ENCODE measurements at places on chromosomes 16 and 17. TPM values are rescaled to one million over a fixed set of nuclear protein-coding genes. Genes with fewer than 3 reads are reported as not detected.
A peak's percentile ranks its signal among the peaks of the same experiment; 100 is the strongest.

GRCh38 chr16:84116720-84117493, at the start of gene MBTPS1:
TSS of gene MBTPS1 (minus strand) at chr16:84116942. CDS start at chr16:84101783, 15,159 bp downstream.
- DNase-seq: peak; percentile 99

SOST gene
- not detected for total RNA-seq

C16orf96 gene
- not detected for total RNA-seq

- DNase-seq: no peak
These were observed 25.0 kb downstream of the PPL start for GRCh38 chr16:4911970-4912386.

DNA sequence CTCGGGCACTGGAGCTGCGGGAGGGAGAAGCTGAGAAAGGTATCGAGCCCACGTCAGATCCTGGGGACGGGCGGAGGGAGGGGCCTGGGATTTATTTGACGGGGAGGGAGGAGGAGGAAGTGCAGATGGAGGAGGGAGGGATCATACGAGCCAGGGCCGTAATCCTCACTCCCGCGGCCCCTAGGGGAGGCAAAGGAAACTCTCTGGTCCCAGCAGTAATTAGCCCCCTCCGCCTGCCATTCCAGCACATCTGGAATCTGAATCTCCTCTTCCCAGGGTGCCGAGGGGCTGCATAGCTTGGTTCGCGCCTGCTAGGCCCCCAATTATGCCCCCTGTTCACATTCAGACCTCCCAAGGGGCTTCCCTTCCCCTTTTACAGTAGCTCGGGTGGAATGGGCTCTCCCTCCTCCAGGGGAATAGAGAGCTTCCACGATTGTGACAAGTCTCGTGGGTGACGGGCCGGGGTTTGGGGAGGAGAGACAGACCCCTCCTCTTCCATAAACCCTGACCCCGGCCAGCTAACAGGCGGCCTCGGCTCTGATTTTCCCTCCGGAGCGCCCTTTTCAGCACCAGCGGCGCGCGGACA, at the start of gene SEZ6L2:
SEZ6L2 (minus strand) TSS at position 35 of the 586 bp plus-strand sequence. CDS start 531 bp downstream, outside the sequence.
- peak; percentile 86 for DNase-seq

DNA sequence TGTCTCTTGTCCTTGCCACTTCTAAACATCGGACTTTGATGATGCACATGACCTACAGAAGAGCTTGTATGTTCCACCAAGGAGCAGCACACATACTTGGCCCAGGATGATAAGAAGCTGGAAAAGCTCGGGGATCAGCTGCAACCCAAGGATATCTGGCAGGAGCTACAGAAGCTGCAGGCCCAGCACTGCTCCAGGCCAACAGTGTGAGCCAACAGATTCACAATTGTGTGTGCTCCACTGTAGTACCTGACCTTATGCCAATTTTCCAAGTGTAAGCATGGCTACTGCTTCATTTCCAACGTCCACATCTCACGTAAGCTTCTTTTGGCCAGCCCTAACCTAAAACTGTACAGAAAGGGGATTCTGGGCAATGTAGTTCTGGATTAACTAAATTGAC, 83.4 kb downstream of the COX10 start:
- DNase-seq: no peak

- peak; percentile 81 for DNase-seq
These were observed 30.1 kb downstream of the PGS1 start for GRCh38 chr17:78408476-78409050.

DNA sequence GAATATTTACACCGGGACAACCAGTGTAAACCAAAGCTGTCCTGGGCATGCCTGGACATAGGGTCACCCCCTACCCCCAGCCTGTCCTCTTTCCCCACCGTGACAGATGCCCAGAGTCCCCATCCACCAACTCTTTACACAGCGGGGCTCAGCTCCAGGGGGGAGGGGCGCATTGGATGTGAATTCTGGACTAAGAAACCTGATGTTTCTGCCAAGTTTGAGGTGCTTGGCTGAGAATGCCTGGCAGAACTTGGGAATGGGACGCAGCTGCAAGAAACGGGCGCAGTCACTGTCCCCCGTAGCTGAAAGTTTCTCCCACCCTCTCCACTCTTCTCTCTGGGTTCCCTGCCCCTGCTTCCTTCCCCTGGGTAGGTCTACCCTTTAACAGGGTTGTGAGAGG, 68.0 kb upstream of the CDC42EP4 start:
- no peak for DNase-seq

DNA sequence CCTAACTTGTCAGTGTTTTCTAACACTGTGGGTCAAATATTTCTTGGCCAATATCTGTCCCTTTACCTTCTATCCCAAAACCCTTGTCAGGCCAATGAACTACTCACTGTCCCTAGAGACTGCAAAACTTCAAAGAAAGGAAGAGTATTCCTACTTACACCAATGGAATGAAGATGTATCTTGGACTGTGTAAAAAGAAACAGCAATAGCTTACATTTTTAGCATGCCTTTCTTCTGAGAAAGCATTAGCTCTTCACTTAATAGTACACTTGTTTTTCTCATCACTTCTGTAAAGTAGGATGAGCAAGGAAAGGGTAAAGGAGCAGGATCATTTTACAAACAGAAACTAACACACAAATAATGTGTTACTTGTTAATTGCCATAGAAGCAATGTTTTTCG, 73.9 kb downstream of the STH start:
- DNase-seq: no peak

DNA sequence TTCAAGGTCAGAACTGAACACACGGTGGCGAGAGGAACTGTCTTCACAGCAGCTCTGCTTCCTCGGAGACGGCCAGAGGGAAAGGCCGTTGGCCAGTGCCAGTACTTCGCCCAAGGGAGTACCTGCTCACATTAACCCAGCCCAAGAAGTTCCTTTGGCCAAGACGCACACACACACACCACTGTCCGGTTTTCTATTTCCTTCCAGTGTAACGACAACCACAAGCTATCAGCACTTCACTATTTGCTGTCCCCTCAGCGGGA, 744 bp upstream of the GGNBP2 start:
- no peak for DNase-seq

CCL13 gene
- total RNA-seq: 10.5 TPM

- no peak for DNase-seq
These were observed 38.2 kb downstream of the CCDC42 start for GRCh38 chr17:8706431-8706830.

DNA sequence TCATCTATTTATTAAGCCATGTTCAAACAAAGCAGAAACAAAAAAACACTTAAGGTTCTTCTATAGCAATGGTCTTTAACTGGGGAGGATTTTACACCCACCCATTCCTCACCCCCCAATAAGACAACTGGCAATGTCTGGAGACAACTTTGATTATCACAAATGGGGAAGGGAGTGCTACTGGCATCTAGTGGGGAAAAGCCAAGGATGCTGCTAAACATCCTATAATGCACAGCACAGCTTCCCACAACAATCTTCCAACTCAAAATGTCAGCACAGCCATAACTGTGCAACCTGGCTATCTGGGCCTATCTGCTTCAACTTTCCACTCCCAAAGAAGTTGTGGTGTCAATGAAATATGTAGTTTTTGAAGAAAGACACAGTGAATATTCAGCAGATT, 1044.4 kb downstream of the CDH8 start:
- no peak for DNase-seq

DNA sequence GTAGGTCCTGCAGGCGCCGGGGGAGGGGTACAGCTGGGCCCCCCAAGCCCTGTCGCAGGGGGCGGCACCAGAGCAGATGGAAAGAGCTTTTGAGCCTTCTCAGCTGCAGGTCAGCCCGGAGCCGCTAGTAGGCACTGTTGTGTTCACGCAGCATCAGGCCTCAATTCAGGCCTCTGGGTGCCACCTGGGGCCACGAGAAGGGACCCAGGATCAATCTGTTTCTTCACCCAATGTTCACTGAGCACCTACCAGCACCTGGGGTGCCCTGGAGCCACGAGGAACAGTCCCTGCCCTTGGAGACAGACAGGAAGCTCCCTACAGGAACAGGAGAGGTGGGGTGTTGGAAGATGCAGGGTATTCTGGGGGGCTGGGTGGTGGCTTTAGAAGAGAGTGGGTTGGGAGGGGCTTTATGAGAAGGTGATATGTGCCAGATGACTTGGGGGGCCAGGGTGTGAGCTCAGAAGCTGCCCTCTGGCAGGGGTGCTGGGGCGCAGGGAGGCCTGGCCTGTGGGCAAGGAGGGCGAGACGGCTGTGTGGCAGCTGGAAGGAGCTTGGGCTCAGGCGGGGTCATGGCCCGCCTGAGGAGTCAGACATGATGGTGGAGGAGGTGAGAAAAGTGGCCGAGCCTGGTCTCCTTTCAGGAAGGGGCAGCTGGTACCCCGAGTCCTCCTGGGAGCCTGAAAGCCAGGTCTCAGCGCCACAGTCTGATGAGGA, 121.9 kb upstream of the GSE1 start:
- peak; percentile 65 for DNase-seq

GRCh38 chr16:87202346-87202745, 114.8 kb downstream of the C16orf95 start:
- no peak for DNase-seq

DNA sequence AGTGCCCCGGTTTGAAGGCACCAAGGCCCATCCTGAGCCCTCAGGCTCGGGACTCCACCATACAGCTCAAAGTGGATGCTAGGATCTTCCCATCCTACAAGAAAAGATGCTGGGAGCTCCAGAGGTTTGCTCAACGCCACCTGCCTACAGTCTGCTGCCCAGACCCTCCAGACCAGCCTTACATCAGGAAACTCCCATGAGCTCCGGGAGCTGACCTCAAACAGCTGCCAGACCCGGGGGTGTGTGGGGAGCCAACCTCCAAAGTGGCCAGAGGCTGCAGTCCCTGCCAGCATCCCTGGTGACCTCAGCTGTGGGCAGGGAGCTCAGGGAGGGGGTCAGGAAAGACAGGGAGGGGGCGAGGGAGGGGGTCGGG, 43.8 kb downstream of the C16orf82 start:
- no peak for DNase-seq

GRCh38 chr16:66701026-66701425, 4.5 kb upstream of the CMTM4 start:
- no peak for DNase-seq

CSF3 gene
- total RNA-seq: 38.9 TPM

- DNase-seq: no peak
These were observed 22.9 kb downstream of the ADORA2B start for GRCh38 chr17:15967706-15968399.

ACTG1 gene
- total RNA-seq: 4,882 TPM

DNA sequence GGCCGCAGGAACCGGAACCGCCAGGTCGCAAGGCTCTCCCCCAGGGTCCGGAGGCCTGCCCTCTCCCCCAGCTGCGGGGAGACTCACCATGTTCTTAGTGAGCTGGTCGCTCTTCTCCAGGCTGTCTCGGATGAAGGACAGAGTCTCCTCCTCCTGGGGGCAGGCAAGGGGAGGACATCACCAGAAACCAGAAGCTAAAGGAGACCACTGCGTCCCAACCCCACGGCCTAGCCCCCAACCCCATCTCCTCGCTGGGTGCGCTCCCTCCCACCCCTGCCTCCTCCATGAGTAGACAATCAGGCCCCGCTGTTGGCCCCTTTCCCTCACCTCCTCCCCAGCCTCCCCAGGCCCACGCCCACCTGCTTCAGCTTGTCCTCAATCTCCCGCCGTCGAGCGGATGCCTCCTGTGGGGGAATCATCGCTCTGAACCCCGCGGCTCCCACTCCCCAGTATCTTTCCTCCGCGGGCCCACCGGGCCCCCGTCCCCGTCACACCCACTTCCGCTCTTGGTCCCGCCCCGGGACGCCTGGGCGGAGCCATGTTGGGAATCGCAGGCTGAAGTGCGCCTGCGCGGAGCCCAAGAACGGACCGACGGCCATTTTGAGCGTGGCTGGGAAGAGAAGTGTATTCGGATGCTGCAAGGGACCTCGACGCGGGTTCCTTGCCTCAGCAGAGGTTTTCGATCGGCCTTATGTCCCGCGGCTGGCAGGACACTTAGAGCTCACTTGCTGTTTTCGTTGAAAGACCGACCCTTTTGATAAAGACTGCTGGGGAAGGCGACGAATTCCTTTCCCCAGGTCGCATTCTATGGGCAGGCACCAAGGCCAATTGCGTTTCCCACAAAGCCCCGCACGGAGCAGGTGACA, at the start of gene EXOC7:
EXOC7 (minus strand) TSS at position 514 of the 866 bp plus-strand sequence; CDS start at position 419, 95 bp downstream.
- DNase-seq: peak; percentile 94

PHF12 gene
- total RNA-seq: 48.3 TPM

- no peak for DNase-seq
These were observed 10.0 kb upstream of the BHLHA9 start for GRCh38 chr17:1260086-1260769.

PKMYT1 gene
- total RNA-seq: not detected

GRCh38 chr17:17358866-17359265, 55.7 kb downstream of the NT5M start:
- no peak for DNase-seq

DNA sequence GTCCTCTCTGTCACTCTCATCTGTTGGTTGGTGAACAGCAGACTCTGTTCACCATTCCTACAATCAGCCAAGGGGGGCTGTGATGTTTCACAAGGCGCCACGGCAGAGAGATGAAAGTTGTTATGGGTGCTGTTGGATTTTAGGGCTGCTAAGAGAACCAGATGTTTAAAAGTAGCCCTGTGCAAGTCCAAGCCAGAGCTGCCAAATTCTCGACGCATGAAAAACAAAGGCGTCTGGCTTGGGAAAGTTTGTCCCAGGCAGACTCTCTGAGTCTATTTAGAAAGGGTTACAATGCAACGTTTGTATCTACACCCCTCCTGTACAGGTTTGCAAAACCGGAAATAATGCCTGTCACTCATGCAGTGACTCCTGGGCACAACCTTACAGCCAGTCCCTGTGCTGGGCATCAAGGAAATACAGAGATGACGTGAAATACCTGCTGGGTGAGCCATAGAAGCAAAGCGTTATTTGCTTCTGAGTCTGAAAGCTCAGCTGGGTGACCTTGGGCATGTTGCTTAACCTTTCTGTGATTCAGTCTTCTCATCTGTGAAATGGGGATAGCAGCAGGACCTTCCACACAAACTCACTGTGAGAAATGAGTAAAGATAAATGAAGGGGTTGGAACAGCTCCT, 74.8 kb downstream of the XYLT1 start:
- DNase-seq: peak; percentile 48

- DNase-seq: no peak
These were observed 2.1 kb downstream of the COL1A1 start for GRCh38 chr17:50199211-50199802.

PDE6G gene
- not detected for total RNA-seq

GRCh38 chr16:26281381-26282110, 589.8 kb downstream of the HS3ST4 start:
- no peak for DNase-seq

- DNase-seq: no peak
These were observed 2.8 kb downstream of the FAM171A2 start for GRCh38 chr17:44360826-44361225.

- peak; percentile 17 for DNase-seq
These were observed 15.8 kb upstream of the CCL5 start for GRCh38 chr17:35895636-35896587.

DNA sequence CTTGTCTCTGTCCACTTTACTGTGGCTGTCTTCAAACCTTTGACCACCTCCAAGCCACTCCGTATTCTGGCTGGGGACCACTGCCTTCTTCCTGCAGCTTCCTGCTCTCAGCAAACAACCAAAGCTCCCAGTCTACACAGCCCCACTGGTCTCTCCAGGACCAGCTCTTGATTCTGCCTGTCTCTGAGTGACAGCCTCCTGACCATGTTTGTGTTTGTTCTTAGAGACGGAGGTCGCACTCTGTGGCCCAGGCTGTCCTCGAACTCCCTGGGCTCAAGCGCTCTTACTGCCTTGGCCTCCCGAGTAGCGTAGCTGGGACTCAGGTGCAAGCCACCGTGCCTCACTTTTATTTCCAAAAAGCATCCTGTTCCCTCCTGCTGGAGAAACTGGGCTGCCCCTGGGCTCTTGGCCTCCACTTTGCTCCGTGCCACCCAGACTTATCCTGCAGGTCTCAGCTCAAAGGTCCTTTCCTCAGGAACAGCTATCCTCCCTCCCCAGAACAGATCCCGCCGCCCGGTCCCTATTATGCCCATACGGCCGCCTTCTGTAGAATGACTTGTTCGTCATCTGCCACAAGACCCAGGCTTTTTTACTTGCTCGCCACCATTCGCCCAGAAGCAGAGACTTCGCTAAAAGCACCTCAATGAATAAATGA, 9.1 kb downstream of the MNT start:
- no peak for DNase-seq

Measured in transverse colon (tissue), 4 donors.